ENCODE measurements at places on chromosomes 3 and 15. TPM values are rescaled to one million over a fixed set of nuclear protein-coding genes. Genes with fewer than 3 reads are reported as not detected.
A peak's percentile ranks its signal among the peaks of the same experiment; 100 is the strongest.

The DENND6A gene
- 15.2 TPM for total RNA-seq

The LARP6 gene
- 23.9 TPM for total RNA-seq

The PIGX gene
- 26.1 TPM for total RNA-seq

GRCh38 chr3:102577082-102577789 is 142.4 kb downstream of the ZPLD1 start:
- DNase-seq: no peak

DNA sequence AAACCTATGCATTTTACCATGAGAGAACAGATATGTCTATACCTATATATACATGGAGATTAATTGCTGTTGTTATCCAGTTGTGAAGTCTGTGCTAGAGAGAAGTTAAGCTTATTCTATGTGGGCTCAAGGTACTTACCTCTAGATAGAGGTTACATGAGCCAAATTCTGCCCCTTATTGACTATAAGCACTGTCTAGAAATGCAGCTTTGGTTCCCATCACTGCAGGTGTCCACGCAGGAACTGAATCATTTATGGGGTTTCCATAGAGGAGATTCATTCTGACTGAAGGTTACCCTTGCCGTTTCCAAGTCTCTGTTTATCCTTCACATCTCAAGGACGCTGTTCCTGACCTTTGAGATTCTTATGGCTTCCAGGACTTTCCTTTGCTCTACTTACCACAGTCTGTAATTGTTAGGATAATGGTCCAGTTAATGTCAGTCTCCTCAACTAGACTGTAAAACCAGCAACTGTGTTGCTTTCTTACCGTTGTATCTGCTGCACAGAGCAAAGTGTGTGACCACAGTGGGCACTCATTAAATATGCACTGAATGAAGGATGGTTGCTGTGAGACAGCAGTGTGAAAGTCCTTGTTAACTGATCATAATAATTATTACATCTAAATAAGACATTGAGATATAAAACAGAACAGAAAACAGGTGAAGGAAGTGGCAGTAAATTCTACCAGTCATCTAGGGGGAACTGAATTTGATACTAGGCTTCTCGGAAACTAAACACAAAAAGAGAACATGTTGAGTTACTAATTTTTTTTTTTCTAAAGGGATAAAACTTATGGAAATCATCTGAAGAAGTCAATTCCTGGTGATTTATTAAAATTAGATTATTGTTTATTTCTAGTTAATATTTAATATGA is 44.0 kb upstream of the BCL6 start:
- no peak for DNase-seq

The UACA gene
- 43.4 TPM for total RNA-seq

DNA sequence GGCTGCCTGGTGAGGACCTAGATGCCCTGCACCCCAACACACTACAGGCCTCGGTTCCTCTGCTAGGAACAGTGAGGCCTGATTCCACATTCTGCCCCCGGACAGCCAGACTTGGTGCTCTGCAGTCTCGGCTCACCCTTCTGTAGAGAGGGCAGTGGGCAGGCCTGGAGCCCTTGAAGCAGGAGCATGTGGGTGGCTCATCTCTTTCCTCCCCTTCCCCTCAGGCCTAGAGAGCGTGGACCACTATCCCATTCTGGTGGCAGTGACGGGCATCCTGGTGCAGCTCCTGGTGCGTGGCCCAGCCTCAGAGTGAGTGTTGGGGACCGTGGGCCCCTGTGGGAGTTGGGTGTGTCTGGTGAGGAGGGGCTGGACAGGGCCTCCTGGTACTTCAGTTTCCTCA is 3.3 kb downstream of the AMIGO3 start:
- DNase-seq: no peak

DNA sequence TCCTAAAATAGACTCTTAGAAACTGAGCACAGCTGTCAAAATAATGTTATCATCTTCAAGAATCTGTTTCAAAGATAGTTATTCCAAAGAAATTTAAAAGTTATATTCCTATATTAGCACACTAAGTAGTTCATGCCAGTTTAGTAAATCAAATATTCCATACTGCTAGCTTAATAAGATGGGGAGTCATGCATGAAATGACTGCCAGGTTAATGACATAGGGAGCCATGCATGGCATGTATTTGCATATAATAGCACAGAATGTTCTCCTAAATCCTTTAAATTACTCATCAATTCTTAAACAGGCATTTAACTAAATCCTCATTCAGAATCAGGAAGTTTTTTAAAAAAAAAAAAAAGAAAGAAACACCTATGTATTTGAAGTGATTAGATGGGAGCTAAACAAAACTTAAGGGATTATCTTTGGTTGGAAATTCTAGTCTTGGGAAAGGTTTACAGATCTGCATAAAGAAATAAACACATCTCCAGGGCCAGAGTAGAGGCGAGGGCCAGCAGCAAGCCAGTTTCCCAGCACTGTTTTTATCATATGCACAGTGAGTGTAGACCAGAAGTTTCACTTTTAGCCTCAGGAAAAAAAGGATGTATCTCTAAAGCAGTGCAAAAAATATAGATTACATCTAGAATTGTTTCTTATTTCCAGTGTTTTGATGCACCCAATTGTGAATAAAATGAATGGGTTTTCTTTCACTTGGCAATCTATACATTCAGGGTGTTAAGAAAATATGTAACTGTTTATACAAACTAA is 366.4 kb upstream of the AGTR1 start:
- DNase-seq: no peak

- DNase-seq: no peak
Measured at GRCh38 chr15:50248994-50249582, 16.4 kb downstream of the HDC start.

GRCh38 chr3:74633021-74633420 is 18.6 kb upstream of the CNTN3 start:
- no peak for DNase-seq

DNA sequence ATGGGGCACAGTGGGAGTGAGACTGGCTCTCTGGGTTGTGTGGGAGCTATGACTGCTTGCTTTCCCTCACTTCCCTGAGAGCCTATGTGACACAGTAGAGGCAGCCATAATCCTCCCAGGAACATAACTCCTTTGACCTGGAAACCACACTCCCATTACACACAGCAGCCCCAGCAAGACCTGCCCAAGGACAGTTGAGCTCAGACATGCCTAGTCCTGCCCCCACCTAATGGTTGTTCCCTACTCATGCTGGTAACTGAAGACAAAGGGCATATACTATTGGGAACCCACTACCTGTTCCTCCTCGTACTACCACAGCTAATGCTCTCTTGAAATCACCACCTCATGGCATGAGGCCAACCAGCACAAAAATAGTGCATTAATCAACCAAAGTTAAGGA is 550.4 kb upstream of the ARPP21 start:
- no peak for DNase-seq

DNA sequence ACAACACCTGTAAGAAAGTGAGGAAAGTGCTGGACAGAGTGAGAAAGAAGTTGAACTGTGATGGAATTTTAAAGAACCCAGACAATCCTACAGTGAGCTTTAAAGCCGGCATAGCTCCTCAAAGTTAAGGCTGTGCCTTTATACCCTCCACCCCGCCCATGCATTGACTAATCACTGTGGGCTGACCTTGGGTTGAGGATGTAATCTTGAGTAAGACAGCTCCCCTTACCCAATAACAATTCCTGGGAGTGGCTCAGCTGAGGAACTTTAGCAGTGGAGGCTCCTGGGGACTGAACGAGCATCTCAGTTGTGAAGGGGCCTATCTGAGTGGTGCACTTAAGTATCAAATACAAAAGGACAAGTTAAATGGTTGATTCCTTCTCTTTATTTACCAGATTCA is 35.7 kb upstream of the ZNF770 start:
- no peak for DNase-seq

The SUSD5 gene
- total RNA-seq: not detected

- DNase-seq: no peak
Measured at GRCh38 chr3:169953462-169954141, 13.0 kb upstream of the SEC62 start.

- no peak for DNase-seq
Measured at GRCh38 chr3:125634336-125634950, 39.1 kb upstream of the OSBPL11 start.

GRCh38 chr3:104367000-104367399 is 999.7 kb upstream of the ALCAM start:
- no peak for DNase-seq

DNA sequence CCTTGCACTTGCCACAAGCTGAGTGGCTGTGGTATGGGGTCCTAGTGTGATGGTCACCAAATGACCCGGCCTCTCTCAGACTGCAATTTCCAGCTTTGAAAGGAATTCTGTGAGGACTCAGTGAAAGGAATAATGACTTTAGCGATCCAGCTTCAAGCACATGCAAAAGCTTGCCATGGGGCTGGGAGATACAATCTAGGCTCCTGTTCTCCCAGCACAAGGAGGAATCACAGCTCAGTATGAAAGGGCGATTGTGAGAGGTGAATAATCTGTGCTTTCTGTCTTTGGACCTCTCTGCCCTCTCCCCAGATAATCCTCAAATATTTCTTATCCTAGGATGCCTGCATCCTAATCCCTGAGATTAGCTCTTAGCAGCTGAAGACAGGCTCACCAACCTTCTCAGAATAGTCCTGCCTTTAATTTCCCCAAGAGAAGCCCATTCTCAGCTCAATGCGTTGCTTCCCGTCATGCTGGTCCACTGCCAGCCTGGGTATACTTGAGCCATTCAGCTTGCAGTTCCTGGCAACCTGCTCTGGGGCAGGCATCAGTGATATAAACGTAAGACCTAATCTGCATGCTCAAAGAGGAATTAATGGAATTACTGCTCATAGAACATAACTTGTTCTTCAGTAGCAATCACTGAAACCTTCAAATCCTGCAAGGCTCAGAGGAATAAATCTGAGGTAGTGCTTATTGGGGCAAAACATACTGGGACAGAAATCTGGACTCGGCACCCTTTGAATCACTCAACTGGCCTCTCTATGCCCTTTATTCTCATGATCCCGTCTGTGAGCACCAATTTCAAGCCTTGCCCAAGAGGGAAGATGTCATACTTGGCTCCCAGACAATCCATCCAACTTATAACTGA is 15.1 kb downstream of the TLNRD1 start:
- no peak for DNase-seq

The GATM gene
- total RNA-seq: 158 TPM

The TM4SF18 gene
- 6.6 TPM for total RNA-seq

The GUCA1C gene
- total RNA-seq: not detected

- DNase-seq: peak; percentile 18
Measured at GRCh38 chr3:122975924-122976293, 51.7 kb downstream of the SEMA5B start.

The RSL24D1 gene
- total RNA-seq: 30.6 TPM

The KCNMB3 gene
- 5.8 TPM for total RNA-seq

DNA sequence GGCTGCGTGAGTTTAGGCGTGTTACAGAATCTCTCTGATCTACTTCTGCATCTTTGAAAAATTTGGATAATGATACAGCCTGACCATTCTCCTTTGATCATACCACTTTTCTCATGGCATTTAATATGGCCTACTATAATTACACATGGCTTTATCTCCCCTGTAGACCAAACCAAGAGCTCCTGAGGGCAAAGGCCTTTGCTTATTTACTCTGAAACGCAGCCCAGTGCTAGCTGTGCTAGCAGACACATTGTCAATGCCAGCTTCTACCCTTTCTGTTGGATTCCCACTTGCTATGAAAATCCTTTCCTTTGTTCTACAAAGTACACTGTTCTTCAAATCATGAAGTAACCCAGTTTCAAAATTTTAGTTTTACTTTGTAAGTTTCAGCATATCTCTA is 16.5 kb upstream of the VGLL4 start:
- DNase-seq: no peak

DNA sequence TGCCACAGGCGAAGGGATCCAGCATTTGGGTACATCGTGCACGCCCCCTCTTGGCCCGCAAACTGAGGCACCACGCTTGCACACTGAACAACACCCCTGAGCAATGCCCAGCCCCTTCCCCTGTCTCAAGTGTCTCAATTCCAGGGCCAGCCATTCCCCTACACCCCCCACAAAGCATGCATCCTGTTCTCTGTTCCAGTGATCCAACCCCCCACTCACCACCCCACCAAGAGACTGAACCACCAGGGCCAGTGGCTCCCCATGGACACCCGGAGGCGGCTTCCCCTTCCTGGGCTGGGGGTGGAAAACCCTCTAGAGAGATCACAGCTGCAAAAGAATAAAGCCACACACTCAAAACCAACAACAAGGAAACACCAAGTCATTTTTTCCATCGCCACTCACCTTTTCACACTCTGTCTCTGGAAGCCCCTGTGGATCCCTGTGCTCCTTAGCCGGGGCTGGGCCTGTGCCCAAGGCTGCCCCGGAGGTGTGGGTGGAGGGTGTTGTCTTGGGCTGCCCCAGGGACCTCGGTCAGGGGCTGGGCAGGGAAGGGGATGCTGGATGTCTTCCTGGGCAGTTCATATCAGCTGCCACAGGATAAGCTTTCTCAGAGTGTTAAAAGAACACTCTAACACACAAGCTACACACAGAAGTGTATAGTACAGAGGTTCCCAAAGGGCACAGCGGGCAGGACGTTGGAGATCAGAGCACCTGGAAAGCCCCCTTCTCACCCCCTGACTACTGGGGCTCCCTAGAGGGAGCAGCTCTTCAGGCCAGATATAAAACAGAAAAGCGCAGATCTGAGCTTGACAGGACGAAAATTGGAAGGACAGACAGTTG is 92.5 kb downstream of the CHSY1 start:
- no peak for DNase-seq

- DNase-seq: no peak
Measured at GRCh38 chr3:190496859-190497258, 17.0 kb upstream of the IL1RAP start.

DNA sequence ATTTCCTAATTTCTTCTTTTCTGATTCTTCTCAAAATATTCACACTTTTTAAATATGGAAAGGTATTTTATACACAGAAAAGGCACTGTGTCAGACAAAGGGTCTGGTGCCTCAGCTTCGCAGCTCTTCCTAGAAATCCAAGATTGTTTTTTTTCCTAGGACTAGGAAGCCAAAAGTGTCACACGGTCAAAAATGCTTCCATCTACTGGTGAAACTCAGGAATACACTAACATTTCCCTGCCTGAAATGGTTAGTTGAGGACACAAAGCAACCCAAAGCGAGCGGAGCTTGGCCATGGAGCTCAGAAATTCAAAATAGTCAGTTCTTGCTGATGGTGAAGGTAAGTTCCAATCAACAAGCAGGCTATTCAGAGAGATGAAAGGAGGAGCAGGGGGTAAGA is 426.5 kb upstream of the RASGRP1 start:
- DNase-seq: no peak

- no peak for DNase-seq
Measured at GRCh38 chr3:100708644-100708988, 678 bp upstream of the TFG start.

GRCh38 chr3:71815340-71816067 is 30.6 kb upstream of the PROK2 start:
- DNase-seq: no peak

DNA sequence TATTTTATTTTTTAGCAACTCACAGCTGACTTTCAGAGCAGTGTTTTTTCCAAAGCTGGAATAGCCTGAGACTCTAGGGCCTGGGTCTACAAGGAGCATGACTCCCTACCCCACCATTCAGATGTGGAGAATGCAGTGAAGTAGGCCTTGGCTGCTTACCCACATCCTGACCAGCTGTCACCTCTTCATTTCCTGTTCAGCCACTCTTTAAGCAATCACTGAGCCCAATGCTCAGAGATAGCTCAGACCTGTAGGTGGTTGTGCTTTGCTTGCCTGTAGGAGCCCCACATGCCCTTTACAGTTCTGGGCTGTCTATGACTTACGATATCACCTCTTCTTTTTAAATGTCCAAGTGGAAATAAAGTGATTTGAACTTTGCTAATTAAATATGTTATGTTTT is 148.1 kb downstream of the NEK11 start:
- DNase-seq: peak; percentile 47

The GASK1A gene
- total RNA-seq: 1.8 TPM
